ENCODE measurements at places on chromosomes 3 and 15. TPM values are rescaled to one million over a fixed set of nuclear protein-coding genes. Genes with fewer than 3 reads are reported as not detected.

GRCh38 chr3:179882292-179882691 is 154.4 kb downstream of the PEX5L start:
- no peaks in the 10 kb centered on the region for H3K36me3 ChIP-seq
- no peak overlapping the region for H3K4me3 ChIP-seq
- H3K4me1 ChIP-seq = no peaks in the 10 kb centered on the region
- no peak overlapping the region for H3K27ac ChIP-seq
- peak; percentile 13 for DNase-seq
- H3K27me3 ChIP-seq = no peaks in the 10 kb centered on the region

DNA sequence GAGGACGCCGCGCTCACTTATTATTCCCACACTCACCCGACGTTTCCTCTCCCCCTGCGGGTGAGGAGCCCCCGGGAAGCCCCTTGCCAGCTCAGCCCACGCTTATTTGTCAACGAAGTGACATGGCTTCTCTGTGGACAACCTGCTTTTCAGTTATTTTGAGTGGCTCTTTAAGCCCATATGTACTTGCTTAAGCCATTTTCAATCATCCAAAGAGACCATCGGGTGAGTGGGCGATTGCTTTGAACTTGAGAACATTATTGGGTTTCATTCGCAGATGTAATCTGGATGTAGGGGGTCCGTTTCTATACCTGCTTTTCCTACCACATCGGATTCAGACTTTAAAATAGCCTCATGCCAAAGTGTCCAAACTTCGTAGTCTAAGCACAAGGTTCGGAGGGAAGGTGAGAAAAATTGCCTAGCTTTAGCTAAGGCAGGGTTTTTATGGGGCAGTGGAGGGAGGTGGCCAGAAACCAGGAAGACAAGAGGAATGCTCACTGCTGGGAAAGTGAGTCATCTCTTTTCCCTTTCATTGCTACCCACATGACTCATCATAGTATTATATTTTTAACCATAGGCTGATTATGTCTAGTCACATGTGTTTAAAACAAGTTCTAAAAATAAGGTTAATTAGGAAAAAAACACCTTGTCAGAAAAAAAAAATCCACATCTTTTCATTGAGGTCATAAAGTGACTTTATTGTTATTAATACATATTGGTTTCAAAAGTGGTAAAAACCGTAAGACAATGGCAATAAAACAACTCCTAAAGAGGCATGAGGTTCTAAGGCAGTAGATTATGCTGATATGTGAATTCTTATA is 773.1 kb upstream of the NR2F2 start:
- peaks cover 39% of the 10 kb centered on the region for H3K4me1 ChIP-seq
- peak overlapping the region; percentile 100 for H3K27ac ChIP-seq
- H3K4me3 ChIP-seq = peak overlapping the region; percentile 10
- no peaks in the 10 kb centered on the region for H3K36me3 ChIP-seq
- H3K27me3 ChIP-seq = no peaks in the 10 kb centered on the region

DNA sequence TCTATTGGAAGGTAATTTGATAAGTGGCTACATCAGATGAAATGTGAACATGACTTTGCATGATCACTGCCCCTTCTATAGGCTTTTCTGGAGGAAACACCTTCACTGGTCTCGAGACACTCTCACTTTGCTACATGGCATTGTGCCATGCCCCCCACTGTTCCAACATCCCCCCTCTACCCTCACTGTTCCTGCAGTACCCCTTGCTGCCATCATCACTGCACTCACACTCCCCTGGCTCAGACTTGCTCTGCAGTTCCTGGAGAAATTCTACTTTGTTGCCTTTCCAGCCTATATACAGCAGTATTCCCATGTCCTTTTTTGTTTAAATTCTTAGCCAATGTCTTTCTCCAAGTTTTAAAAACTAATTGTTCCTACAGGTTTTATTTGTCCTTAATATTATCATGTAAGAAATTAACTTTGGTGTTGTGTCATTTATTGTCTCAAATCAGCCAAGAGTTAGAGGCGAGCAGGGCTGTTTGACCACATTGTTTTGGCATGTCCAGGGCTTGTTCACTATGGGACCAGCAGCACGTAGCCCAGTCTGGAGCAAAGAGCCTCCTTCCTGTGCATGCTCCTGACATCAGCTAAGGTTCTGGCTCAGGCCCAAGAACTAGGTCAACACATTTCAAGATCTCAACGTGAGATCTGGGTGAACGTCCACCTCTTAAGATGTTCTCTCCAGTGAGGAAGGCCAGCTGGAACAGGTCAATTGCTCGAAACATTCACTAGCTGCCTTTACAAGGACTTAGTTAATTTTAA is 246.4 kb downstream of the SLC9A9 start:
- DNase-seq = peak; percentile 24
- H3K27me3 ChIP-seq = no peaks in the 10 kb centered on the region
- peaks cover 2% of the 10 kb centered on the region for H3K4me1 ChIP-seq
- no peaks in the 10 kb centered on the region for H3K36me3 ChIP-seq
- no peak overlapping the region for H3K4me3 ChIP-seq
- H3K27ac ChIP-seq = no peak overlapping the region

The ARPP21 gene
- not detected for total RNA-seq

The TLR9 gene
- not detected for total RNA-seq

The CIP2A gene
- total RNA-seq = 33.7 TPM

The CSK gene
- total RNA-seq = 104 TPM

DNA sequence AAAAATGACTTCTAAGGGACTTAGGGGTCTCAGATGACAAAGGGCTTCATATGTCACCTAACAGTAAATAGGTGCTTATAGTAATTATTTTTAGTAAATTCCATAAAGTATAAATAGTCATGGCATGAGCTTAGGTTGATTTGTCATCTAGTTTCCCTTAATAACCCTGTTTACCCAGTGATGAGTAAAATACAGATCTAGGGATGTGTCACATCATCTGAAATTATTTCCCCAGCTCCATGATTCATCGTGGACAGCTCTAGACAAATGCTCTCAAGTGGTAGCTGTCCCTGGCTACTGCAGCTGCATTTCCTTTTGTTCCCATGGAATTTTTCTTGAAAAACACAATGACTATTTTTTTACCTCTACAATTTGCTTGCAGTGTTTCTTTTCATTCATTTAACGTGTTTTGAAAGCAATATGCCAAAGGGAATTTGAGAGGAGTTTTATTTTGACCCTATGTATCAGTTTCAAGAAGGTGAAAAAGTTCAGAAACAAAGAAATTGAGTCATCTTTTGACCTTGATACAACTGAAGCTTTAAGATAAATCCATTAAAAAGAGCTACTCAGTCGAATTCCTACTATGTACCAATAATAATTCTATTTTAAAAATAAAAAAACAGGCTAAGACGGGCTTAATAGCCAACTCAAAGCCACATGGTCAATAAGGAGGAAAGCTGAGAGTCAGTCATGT is 241.6 kb downstream of the KCNMB2 start:
- no peaks in the 10 kb centered on the region for H3K36me3 ChIP-seq
- DNase-seq = no peak
- H3K27ac ChIP-seq = no peak overlapping the region
- H3K27me3 ChIP-seq = no peaks in the 10 kb centered on the region
- no peak overlapping the region for H3K4me3 ChIP-seq
- no peaks in the 10 kb centered on the region for H3K4me1 ChIP-seq

DNA sequence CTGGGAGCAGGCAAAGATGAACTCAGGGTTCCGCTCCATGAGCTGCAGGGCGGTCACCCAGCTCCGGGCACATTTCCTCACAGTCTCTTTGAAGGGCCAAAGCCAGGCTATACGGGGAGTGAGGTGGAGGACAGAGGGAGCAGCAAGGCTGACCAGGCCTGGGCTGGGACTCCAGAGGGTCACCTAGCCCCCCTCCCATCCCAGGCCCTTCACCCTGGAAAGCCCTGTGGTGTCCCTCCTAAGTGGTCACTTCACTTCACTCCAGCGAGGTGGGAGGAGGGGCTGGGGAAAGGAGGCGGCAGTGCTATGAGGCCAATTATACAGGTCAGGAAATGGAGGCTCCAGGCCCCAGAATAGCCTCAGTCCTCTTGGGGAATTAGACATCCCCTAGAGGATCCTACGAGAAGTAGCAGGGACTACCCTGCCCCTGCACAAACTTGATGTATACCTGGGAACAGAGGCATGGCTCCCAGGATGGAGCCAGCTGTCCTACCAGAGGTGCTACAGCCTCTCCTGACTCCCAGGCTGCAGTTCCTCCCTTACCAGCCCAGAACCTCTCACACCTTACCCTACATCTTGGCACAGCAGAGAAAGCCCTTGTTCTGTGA is 5.7 kb downstream of the MAN2C1 start:
- H3K4me1 ChIP-seq = peaks cover 6% of the 10 kb centered on the region
- H3K36me3 ChIP-seq = peaks cover 57% of the 10 kb centered on the region
- H3K27ac ChIP-seq = no peak overlapping the region
- DNase-seq = no peak
- H3K27me3 ChIP-seq = no peaks in the 10 kb centered on the region

DNA sequence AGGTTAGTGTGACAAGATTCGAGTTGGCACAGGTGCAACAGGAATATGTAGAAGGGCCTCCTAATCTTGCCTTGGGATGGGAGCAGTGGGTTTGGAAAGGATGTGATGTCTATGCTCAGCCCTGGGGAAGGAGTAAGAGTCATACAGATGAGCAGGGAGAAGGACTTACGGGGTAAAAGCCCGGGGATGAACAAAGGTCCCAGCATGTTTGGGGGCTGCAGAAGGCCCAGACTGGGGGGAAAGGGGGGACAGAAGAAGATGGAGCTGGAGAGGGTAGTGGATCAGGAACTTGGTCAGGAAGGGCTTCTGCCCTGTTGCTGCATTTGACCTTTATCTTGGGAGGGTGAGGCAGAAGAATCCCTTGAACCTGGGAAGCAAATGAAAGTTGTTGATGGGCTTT is 240.1 kb upstream of the ST8SIA2 start:
- no peak for DNase-seq
- no peaks in the 10 kb centered on the region for H3K36me3 ChIP-seq
- no peak overlapping the region for H3K27ac ChIP-seq
- no peaks in the 10 kb centered on the region for H3K4me1 ChIP-seq
- no peak overlapping the region for H3K4me3 ChIP-seq
- no peaks in the 10 kb centered on the region for H3K27me3 ChIP-seq

DNA sequence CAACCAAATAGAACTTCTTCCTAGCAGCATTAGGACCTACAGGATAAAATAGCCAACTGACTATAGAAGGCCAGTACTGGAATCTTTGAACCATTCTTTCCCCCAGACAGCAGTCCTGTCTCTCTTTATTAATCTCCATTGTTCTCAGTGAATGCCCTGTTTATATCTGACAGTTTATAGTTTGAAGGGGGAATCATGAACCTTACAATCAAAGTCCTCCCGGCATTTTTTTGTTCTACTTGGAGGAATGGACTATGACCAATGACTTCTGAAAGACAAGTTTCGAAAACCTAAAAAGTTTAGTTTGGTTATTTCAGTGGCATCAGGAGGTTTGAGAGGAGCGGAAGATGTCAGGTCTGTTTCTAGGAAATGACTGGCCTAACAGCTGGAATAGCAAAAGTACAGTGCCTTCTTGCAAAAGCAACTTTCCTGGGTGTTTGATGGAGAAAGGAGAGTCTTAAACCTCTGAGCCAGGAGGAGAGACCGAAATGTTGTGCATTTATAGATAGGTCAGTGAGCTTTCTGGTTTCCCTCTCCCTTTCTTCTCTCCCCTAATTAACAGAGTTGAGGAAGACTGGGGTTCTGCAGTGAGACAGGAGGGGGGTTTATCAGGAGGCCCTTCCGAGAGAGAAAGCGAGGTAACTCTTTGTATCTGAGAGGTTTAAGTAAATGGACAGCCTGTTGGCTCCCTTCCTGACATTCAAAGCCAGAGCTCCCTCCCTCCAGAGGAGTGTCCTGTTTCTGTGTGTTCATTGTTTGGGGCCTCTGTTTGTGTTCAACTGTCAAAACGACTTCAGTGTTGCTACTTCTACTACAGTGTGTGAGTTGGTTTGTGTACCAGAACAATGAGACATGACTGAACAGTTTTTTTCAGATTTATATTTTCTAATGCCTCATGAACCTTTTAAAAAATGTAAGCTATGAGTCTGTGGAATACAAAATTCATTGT is 383.0 kb upstream of the RARB start:
- H3K27me3 ChIP-seq = no peaks in the 10 kb centered on the region
- no peak overlapping the region for H3K27ac ChIP-seq
- peak; percentile 39 for DNase-seq

- no peaks in the 10 kb centered on the region for H3K4me1 ChIP-seq
- no peaks in the 10 kb centered on the region for H3K36me3 ChIP-seq
- no peak overlapping the region for H3K27ac ChIP-seq
- no peak overlapping the region for H3K4me3 ChIP-seq
Observed at GRCh38 chr15:28915935-28916334, 30.2 kb downstream of the APBA2 start.

The ADAMTSL3 gene
- total RNA-seq = not detected

DNA sequence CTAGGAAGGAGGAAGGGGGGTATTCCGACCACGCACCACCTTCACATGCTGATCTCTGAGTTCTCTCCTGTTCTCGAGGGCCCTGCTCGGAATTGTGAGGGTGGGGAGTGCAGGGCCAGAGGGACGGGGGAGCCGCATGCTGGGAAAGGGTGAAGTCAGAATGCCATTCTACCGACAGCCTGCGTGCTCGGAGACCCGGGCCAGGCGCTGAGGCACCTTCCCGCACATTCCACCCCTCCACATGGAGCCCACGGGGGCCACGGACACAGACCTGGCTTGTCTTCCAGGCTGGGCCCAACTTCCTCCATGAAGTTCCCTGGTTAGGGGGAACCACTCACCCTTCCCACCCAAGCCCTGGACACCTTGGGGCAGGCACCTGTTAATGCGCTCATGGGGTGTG is 28.7 kb upstream of the PIGZ start:
- H3K4me1 ChIP-seq = no peaks in the 10 kb centered on the region
- no peaks in the 10 kb centered on the region for H3K27me3 ChIP-seq
- no peaks in the 10 kb centered on the region for H3K36me3 ChIP-seq
- H3K4me3 ChIP-seq = no peak overlapping the region
- no peak overlapping the region for H3K27ac ChIP-seq

The C3orf70 gene
- total RNA-seq = 0.18 TPM

The ALDH1A2 gene
- total RNA-seq = 34.9 TPM

The TADA3 gene
- total RNA-seq = 31.3 TPM

DNA sequence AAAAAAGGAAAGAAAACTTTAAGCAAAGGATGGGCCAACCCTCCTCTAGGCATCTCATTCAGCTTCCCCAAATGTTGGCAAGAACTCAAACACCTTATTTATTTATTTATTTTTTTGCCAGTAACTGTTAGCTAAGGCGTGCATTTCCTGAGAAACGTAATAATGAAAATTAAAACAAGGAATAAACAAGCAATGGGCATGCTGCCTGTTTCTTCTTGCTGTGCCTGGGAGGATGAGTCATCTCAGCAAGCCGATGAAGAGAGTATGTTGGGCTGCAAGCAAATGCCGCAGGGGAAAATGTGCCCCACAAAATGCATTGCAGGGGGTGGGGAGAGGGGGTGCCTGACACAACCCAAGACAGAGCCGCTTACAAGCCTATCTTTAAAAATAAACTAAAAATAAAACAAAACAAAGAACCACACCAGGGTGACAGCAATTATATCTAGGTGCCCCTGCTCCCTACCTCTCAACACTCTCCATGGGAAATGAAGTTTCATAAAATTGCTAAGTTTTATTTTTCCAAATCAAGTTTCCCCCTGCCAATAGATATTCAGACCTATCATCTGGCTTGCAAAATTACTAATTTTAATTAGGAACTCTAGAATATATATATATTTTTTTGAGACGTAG is 40.3 kb downstream of the EIF4E3 start:
- H3K4me3 ChIP-seq = no peak overlapping the region
- no peak overlapping the region for H3K27ac ChIP-seq
- H3K4me1 ChIP-seq = peaks cover 5% of the 10 kb centered on the region

All from endothelial cell of umbilical vein (primary cell).